Mesothelial cell of epicardium (in vitro differentiated cells): ENCODE measurements at places on chromosomes 5 and 9.

GRCh38 chr9:100269656-100270055 lies 83.1 kb downstream of the TEX10 start:
- no peak for DNase-seq

- no peak for DNase-seq
Measured at GRCh38 chr9:129648092-129648763, 6.3 kb upstream of the ASB6 start.

- DNase-seq, result no peak
Measured at GRCh38 chr9:17863213-17863883, 284.5 kb downstream of the SH3GL2 start.

DNA sequence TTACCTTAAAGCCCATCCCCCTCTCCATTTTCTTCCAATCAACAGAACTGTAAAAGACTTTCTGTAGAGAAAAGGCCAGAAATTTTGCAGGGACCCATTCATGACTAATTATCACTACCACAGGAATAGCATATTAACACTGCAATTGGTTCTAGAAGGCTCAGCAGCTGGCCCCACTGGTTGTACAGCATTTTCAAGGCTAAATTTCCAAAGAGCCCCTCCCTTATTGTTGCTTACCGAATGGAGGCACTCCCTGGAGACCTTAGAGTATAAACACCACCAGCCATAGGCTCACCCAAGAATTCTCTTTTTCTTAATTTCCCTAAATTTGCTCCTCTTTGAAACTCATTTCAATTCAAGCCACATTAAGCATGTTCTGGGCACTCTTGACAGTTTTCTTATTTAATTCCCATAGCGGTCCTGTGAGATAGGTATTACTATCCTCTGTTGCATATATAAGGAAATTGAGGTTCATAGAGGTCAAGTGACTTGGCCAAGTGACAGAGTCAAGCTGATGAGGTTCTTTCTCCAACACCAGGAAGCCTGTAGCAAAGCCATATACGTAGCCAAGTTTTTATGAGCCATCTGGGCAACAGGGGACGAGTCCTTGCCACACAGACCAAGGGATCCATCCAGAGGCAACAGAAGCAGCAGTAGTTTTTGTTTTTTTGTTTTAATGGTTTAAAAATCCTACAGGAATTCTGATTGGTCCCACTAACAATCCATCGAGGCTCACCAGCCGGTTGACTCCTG lies 83.9 kb upstream of the NR5A1 start:
- no peak for DNase-seq

DNA sequence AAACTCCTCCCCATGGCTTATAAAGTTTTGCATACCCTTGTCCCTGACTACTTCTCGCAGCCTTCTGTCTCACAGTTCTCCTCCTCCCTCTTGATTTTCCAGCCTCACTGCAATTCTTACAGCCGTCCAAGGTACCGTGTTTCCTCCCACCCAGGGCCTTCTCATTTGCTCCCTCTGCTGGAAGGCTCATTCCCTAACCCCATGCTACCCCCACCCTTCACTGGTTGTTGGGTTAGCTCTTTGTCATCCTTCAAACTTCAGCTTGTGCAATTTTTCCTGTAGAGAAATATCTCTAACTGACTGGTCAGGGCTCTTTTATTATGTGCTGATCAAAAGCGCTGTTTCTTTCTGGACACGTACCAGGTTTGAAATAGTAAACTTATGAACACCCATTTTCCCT lies 329.2 kb downstream of the EBF1 start:
- DNase-seq, result no peak

- no peak for DNase-seq
Measured at GRCh38 chr5:98906756-98907355, 22.0 kb downstream of the CHD1 start.

DNA sequence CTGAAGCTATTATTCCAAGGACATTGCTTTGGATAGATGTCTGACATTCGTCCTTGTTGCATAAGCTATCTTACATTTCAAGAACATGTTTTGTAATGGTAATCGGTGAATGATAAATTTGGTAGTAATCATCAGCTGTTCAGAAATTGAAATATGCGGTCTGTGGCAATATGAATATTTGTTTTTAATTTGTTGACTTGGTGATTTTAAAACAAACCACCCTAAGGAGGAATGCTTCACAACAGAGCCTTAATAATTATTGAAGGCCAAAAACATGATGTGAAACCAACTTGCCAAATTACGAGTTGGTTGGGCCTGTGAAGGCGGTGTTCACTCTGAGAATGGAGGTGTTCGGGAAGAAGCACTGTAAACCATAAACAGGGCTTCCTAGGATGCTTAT lies 149.7 kb upstream of the TUT7 start:
- DNase-seq, result no peak

DNA sequence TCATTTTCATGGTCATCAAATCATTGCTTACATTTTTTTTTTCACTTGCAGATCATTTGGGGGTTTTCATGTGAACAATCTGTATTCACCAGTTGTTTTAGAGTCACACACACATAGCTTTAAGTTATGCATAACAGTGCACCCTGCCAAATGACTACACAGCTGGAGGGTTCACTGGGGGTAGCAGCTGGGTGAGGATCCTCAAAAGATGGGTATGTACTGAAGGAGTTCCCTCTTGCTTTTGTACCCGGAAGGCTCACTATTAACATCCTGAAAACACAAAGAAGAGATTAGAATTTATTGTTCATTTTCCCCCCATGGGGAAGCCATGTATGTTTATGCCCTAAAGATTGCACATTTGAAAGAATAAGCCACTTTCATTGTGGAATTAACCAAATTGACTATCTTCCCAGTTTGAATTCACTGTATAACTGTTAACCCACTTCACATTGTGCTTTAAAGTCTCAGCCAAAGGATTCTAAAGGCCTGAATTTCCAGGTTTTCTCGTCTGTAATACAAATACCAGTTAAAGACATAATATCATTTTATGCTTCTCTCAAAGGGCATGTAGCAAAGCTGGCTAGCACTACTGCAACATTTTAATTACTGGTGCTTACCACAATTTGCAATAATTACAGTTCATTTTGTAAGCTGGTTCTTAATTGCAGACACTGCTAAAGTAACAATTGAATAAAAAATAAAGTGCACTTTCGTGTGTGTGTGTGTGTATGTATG lies 466.4 kb upstream of the MEF2C start:
- no peak for DNase-seq

GRCh38 chr9:80285326-80285725 lies 713.6 kb downstream of the TLE4 start:
- DNase-seq, result no peak
